ENCODE measurements at places on chromosomes 5 and 9.

GRCh38 chr5:157607371-157608161 lies 32.0 kb upstream of the ADAM19 start:
- peak; percentile 92 for DNase-seq

DNA sequence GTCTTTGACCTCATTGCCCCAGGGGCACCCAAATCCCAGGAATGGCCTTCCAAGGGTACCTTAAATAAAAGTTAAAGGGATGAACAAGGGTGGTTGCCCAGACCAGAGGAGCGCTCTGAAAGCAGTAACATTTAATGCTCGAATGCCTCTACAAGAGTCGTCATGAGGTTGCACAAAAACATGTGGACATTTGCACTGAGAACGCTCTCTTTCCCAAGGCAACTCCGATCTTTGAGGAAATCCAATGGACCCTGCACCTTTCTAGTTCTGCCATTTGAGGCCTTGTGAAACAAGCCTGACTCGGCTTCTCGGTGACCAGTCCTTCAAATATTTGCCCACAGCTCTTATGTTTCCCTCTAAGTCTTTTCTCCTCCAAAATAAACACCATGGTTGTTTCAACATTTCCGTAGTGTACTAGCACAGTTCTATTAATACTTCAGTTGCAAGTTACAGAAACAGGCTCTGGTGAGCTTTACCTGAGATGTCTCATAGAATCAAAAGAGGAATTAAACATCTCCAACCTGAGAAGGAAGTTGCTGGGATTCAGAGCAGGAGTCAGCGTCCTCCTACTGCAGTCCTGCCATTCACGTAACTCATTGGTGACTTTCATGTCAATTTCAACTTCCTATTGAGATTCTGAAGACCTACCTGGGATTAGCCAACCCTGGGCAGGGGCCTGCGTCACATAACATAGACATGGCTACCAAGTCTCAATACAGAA lies 168.8 kb upstream of the RAI14 start:
- no peak for DNase-seq

DNA sequence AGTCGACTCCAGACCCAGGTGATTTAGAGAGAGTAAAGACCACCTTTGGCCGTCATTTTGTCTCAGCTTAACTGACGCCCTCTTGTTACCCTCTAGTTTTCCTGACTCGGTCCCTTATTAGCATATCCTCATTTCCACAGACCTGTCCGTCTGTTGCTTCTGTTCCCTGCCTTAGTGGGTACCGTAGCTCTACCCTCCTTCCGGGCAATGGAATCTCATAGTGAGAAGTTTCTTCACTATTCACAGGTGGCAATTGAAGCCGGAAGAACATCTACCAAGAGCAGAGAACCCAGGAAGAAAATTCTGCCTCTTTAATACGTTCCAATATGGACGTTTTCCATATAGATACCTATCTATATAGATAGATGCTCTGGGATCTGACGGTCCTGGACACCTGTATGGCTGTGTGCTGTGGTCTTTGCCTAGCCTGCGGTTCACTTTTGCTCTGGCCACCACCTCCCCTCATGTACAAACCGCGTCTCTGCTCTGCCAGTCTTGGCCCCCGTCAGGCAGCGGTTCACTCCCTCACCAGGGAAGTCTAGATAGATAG lies 652 bp upstream of the TMEM161B start:
- DNase-seq = no peak

DNA sequence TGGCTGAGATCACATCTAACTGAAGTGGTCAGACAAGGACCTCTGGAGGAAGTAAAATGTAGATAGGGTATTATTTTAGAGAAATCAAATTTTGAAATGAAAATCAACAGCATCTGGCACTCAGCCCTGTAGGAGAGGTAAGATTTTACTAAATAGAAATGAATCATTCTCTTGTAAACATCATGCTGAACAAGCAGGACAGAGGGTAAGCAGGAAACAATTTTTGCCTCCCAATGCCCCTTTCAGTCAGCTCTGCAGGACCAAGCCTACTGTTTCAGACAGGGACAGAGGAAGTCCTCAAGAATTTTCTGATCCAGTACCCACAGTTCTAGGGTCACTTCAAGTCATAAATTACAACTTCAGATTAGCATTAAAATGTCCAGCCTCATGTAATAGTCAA lies 190.1 kb downstream of the ESM1 start:
- DNase-seq = no peak

DNA sequence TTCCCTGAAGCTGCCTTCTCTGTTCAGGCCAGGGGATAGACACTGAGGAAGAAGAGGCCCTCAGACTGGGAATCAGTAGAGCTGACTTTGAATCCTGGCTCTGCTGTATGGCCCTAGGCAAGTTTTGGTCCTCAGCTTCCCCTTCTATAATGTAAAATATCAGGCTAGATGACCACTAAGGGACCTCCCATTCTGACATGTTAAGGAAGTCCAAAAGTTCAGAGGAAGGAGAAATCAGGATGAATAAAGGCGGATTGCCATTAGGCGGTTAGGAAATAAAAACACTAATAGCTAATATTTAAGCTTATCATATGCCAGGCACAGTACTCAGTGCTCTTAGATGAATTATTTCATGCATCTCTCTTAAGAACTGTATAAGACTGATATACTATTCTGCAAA lies 8.9 kb upstream of the TNIP1 start:
- DNase-seq = no peak

DNA sequence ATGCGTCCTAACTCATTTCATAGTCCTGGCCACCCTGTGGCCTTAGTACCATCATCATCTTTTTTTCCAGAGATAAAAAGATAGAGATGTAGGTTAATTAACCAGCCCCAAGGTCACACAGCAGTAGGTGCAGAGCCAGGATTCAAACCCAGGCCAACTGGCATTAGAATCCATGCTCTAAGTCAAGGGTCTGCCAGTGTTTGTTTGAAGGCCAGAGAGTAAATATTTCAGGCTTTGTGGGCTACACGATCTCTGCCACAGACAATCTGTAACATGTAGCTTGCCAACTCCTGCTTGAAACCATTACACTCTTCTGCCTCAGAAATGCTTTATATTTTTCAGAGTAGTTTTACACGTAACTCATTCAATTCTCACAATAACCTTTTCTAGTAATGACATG lies 119.6 kb downstream of the EFNA5 start:
- DNase-seq = no peak

DNA sequence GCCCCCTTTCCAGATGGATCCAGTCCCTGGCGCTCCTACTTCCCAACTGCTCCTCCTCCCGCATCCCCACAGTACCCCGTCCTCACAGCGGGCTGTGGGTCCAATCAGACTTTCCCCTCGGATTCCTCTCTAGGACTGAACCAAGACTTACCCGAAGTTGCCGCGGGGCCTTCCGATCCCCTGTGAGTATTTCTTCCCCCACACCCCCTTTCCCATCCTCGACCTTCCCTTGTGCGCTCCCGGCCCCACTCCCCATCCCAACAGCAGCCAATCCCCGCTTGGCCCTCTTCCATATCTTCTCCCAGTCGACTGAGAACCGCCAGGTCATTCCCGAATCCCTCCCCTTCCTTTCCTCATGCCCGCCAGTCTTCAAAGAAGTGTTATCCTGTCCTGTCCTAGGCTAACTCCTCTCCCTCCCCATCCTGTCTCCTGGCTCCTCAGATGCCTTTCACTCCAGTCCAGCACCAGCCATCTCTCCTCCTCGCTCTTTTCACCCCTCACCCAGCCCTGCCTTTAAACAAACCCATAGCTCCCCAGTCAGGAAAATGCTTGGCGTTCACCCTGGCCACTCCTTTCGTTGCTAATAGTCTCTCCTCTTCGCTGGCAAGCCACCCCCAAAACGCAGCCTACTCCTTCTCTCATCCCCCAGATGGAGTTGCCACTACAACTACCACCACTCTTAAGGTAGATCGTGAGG lies 646 bp downstream of the SWI5 start:
- DNase-seq = no peak

GRCh38 chr5:98827161-98827560 lies 53.7 kb downstream of the RGMB start:
- DNase-seq = no peak

DNA sequence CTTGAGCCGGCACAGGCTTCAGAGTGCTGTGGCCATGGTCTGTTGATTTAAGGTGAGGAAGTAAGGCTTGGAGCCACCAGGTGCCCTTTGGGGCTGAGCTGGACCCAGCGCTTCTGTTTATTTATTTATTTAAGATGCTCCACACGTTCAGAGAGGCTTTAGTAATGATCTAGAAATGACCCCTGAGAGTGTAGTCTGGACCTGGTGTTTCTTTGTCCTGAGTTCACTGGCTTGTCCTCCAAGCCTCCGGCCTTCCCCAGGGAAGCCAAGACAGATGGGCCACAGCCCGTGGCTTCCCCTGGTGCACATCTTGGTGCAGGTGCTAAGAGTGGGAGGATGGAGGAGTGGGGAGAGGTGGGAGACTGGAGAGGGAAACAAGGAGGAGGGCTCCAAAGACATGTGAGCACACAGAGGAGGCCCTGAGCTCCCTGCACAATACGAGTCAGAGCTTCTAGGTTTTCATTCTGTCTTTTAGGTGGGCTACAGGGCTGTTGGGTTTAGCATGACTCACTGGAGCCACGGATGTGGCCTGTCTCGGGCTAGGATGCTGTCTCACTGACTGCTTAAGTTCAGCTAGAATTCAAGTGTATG lies 56.9 kb downstream of the AHRR start:
- peak; percentile 89 for DNase-seq

DNA sequence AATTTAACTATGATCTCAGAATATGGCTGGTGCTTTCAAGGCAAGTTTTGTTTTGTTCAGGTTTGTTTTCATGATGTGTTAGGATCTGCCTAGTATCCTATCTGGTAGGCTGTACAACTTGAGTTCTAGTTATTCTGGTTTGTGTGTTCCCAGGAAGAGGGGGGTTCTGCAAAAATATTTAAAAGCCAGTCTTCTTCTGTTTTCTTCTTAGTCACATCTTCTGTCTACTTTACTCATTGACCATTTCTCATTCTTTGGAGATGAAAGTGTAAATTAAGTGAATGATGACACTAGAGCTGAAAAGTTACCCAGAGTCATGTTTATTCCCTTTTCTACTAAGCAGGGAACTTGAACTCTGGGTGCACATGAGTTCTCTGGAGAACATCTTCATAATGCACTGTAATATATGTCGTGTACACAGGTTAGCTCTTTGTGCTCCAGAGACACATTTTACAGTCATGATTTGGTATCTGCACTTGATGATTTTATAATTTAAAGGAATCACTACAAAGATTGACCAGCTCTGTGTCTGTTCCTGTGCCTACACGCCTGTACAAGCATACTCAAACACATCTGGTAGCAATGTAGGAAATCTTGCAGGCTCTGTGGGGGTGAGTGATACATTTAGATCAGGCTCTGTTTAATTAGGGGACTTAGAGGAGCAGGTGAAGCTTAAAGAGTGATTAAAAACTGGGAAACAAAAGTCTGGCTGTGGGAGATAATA lies 5.0 kb downstream of the SMAD5 start:
- DNase-seq = no peak

GRCh38 chr9:95116808-95117204 lies 200.7 kb downstream of the FANCC start:
- DNase-seq = no peak

DNA sequence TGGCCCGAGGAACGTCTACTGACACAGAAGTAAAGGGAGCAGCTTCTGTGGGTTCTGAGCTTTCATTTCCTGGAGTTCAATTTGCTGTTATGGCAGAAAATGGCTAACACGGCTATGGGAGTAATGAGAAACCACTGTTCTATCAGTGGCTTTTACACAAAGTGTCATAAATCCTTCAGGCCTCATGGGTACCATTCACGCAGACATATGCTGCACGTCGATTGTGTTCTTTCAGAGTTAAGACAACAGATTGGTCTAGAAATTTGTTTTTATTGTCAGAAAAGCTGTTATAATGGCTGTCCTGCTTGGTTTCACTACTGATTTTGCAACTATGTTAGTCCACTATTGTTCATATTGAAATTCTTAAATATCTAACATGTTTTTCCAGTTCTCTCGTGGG lies 135.4 kb downstream of the ALDH1A1 start:
- no peak for DNase-seq

DNA sequence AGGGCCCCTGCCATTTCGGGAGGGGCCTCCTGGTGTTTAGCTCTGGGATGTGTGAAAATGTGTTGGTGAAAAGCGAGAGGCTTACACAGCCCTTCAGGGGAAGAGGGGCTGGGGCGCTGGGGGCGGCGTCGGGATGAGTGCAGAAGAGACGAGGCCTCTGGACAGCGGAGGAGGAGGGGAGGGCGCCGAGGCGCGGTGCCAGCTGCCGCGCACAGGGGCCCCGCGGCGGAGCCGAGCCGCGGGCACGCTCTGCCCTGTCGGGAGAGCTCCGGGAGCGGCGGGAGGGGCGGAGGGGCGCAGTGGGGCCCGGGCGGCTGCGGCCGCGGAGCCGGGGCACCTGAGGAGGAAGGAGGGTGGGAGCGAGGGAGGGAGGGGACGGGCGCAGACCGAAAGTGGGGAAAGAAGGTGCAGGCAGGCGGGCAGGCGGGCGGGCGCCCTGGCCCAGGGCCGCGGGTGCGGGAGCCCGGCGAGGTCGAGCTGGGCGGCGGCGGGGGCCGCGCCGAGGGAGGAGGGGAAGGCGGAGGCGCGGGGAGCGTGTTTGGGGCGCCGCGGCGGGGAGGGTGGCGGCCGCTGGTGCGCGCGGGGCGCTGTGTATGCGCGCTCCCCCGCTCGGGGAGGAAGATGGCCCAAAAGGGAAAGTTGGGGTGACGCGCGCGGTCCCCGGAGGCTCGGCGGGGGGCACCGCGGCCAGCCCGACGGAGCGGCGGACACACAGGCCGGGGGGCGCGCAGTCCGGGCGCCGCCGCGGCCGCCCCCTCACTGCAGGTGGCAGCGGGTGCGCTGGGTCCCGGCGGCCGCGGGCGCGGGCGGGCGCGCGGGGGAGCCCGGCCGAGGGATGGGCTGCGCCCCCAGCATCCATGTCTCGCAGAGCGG lies at the start of gene PDE8B:
Gene PDE8B (plus strand): TSS at position 590 of the 873 bp plus-strand sequence. CDS start 246 bp downstream, at position 836.
- no peak for DNase-seq

DNA sequence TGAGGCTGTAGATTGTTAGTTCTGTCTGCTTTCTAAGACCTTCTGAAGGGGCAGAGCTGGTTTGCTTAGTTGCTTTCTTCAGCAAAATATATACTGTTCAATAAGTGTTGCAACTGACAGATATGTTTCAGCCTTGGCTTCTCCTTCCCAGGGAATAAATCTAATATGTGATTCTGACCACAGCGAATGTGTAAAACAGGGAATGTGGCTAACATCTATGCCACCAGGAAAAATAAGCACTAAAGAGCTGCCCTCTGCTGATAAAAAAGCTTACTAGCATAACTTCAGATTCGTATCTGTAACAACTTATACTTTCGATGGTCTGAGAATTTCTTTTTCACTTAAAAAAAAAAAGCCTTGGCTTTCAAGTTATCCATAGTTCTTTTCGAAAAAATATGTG lies 13.0 kb upstream of the OSMR start:
- no peak for DNase-seq

DNA sequence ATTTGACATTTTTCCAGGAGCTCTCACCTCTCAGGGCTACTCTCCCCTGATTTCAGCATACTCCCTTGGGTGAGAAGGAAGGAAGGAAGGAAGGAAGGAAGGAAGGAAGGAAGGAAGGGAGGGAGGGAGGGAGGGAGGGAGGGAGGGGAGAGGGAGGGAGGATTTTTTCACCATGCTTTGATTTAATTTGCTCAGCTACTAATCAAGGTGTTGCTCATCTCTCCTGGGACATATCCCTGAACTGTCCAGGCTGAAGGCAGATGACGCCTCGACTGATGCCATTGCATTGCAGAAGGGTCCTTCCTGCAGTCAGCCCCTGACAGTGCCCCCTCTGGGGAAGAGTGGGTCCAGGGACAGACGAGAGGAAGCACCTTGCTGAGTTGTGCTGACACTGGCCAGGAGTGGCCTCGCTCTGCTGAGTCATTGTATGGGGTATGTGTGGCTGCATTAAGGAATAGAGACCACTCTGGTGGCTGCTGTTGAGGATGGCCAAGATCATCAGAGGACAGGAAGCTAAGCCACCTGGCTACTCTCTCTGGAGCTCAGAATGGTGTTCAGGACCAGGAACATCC lies 43.6 kb upstream of the CRB2 start:
- DNase-seq = no peak

GRCh38 chr5:102018690-102019089 lies 277.4 kb downstream of the SLCO4C1 start:
- DNase-seq = no peak
